ENCODE measurements at places on chromosomes 6 and 20. TPM values are rescaled to one million over a fixed set of nuclear protein-coding genes. Genes with fewer than 3 reads are reported as not detected.

DNA sequence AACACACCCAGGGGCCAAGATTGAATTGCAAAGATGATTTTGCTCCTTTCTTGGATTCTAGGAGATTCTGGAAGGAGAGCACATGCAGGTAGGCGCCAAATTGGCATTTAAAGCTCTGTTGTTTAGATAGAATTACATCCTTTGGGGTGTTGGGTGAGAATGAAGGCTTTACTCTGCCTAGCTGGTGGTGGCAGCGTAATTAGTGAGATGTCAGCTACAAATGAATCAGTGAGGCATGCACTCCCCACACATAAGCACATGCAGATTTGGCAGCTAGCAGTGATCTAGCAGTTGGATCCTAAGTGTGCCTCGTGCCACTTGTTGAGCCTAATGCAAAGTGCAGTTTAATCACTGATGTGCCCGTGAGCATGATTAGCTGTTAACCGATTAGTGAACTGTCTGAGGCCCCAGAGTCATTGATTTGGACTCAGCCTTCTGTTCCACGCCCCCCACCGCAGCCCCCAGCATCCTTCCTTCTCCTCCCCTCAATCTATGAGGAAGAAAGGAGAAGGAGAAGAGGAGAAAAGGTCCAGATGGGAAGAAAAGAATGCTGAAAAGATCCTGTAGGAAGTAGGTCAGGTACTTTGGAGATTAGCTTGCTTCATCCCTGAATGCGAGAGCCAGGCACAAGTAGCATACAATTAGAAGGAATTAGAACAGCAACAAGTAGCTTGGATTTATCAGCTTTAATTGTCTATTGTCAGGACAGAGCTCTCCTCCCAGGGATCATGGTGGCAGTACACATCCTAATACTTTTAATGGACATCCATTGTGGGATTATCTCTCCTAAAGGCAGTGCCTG, 6.0 kb upstream of the PRDM1 start:
- DNase-seq, result no peak

DNA sequence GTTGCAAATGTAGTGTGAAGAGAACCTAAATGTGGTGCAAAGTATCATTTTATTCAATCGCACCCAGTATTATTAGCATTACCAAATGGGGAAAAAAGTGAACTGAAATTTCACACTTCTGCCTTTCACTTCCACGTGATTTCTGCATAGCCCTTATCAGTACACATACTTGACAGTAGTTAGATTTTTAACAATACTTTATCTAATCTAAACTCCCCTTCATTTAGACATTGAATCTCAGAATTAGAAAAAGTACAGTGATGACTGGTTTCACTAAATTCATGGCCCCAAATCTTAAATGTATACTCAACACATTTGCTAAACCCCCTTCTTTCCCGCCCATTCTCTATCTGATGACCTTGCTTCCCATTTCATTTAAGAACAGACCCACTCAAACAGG, 14.3 kb downstream of the STX7 start:
- no peak for DNase-seq

- DNase-seq, result no peak
Measured at GRCh38 chr6:110034667-110035036, 56.5 kb downstream of the GPR6 start.

- DNase-seq, result no peak
Measured at GRCh38 chr6:109328629-109329028, 53.6 kb downstream of the CD164 start.

GRCh38 chr6:99177736-99178135, 171.7 kb downstream of the FAXC start:
- DNase-seq, result no peak

PXDC1 gene
- 71.8 TPM for total RNA-seq

FRS3 gene
- total RNA-seq, result 0.89 TPM

PTGIS gene
- total RNA-seq, result 0.13 TPM

TGM6 gene
- total RNA-seq, result not detected

Data from dermis microvascular lymphatic vessel endothelial cell (primary cell).